ENCODE measurements at places on chromosomes 11 and 22.

DNA sequence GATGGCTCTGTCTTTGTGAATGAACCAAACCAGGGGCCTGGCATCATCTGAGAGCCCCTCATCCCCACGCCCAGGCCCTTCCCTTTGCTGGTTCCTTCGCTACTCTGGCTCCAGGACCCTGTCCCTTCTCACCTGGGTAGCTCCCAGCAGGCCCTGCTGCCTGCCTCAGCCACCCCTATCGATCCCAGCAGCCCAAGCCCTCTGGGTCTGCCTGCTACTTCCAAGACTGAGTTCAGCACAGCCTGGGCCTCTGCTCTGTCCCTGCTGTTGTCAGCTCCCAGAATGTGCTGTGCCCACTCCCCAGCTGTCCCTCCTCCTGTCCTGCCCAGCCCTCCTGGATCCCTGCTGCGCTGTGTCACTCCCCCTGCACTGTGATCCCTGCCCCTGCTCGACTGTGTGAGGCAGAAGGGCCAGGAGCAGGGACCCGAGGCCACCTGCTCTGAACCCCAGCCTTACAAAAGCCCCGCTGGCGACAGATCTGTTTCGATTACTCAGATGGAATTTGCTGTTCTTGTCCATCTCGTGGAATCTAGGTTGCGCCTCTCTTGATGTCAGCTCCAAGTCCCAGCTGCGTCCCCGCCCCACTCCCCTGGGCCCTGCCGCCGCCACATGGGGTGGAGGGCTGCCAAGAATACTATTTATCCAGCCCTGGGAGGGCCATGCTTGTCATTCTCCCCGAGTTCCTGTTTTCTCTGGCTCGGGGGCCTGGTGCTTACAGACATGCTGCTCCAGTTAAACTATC lies 13.0 kb downstream of the MRPL21 start:
- DNase-seq, result peak; percentile 99

DNA sequence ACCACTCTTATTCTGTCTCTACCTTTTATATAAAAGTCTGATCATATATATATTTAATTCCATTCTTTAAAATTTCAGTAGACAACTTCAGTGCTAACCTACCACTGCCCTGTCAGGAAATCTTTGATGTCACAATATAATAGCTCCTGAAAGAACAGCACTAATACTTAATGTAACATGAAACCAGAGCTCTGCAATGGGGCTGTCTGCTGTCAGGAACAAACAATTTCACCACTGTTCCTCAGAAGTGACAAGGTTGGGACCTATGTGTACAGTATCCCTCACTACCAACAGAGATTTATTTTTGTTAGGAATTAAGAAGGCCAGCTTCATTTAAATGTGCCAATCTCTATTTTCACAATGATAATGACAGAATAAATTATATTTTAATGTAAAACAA lies 165.5 kb upstream of the C11orf58 start:
- DNase-seq, result no peak

DNA sequence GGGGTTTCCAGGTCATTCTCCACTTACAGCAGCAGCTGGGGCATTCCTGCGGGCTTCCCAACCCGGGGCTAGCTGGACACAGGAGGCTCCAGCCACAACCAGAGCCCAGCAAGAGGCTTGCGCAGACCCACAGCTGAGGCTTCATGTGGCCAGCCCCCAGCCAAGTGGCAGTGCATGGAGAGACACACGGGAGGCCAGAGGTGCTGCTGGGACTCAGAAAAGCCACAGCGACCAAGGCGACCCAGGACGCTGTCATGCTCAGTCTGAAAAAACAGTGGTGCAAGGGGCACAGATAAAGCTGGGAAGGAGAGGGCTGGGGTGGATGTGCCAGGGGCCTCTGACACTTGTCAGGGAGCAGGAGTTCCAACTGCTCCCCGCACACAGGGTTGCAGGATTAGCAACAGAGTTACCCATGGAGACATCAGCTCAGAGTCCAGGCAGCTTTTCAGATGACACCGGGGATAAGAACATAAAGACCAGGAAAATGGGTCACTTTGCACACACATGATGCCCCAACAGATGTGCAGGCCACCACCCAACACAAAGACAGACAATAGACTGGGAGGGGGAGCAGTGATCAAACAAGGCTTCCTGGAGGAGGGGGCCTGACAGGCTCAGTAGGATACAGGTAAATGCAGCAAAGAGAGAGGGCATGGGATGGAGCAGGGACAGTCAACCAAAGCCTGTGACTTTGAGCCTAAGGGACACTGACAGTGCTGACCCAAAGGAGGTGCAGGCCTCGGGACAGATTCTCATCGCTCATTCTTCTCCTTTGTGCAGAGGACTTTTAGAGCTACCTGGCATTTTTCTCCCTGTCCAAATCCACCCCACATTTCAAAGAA lies 6.9 kb upstream of the NEAT1 start:
- DNase-seq, result no peak

DNA sequence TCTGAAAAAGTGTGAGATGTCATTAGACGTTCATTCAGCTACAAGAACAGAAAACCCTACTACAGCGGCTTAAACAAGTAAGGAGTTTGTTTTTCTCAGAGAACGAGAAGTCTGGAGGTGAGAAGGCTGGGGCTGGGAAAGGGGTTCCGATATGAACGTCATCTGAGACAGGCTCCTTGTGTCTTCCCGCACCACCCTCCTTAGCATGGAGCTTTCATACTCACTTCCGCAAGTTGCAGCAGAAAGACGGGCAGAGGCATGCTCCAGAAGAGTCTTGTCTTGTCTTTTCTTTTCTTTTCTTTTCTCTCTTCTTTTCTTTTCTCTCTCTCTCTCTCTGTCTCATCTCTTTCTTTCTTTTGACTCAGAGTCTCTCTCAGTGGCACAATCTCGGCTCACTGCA lies 3.6 kb downstream of the TMEM45B start:
- DNase-seq, result no peak

GRCh38 chr22:49021131-49021925 lies 806.3 kb downstream of the BRD1 start:
- DNase-seq, result no peak

- no peak for DNase-seq
Measured at GRCh38 chr11:73645972-73646631, at the start of gene PLEKHB1. PLEKHB1 (plus strand) TSS chr11:73646581; CDS start chr11:73646609, 28 bp downstream.
